ENCODE measurements at places on chromosomes 7 and 10.

DNA sequence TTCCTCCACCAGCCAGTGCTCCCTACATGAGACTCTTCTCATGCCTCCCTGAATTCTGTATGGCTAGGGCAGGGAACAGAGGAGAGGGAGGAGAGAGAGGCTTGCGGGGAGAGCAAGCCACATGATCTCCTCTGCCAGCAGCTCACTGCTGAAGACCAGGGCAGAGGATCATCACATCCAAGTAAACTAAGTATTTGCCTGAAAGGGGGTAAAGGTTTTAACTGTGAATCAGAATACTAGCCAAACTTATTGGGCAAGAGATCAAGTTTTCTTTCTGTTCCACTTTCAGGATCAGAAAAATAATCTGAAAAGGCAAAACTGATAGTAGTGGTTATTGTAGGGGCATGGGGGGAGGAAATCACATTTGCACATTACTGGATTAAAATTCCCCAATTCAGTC lies 17.8 kb upstream of the ERCC6 start:
- DNase-seq: no peak

DNA sequence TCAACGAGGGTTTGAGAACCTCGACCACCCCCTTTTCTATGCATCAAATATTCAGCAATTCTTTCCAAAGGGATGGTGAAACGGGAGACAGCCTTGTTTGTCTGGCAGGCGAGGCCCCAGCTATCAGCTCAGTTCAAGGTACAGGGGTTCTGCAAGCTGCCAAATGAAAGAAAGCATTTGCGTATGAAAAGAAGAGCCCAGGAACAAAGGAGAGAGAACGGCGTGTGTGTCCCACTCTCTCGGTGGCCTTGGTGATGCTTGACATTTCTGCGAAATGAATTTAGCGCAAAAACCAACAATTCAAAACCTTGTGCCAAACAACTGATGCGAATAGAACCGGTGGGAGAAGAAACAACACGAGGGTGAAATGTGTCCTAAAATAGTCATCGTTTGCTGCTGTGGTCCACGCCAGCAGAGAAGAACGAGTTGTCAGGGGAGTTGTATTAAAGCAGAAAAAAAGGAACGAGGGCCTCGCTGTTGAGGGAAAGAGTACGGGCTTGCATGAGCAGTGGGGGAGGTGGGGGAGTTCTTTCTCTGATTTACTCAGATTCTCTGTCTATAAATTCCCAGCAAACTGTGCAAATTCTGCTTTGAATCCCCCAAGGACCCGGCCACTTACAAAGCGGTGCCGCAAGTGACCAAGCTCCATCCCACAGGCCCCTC lies 97.7 kb downstream of the TMEM130 start:
- DNase-seq: no peak

DNA sequence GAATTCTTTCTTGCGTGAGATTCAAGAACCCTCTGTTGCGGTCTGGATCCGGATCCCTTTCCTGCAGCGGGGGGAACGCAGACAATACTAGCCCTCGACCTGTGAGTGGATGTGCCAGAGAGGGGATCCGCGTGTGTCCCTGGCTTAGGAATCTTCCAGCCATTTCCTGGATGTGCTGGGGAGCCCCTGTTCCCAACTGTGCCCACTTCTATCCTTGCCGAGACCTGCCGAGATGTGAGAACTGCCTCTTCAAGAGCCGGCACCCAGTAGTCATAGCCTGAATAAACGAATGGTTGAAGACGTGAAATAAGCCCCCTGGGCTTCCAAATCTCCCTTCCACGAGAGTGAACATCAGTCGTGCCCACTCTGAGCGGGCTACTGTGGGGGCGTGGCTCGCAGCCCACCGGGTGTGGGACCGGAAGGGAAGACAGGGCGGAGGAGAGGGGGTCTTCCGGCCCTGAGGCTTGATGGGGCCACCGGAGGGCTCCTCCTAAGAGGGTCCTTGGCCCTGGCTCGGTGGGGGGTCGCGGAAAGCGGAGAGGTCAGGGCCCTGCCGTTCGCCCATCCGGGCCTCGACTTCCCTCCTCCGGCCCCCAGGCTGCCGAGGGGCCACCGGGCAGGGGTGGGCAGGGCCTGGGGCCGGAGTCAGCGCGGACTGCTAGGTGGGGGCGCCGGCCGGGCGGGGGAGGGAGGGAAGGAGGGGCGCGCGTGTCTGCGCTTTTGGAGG lies 1.3 kb upstream of the CCDC136 start:
- no peak for DNase-seq

DNA sequence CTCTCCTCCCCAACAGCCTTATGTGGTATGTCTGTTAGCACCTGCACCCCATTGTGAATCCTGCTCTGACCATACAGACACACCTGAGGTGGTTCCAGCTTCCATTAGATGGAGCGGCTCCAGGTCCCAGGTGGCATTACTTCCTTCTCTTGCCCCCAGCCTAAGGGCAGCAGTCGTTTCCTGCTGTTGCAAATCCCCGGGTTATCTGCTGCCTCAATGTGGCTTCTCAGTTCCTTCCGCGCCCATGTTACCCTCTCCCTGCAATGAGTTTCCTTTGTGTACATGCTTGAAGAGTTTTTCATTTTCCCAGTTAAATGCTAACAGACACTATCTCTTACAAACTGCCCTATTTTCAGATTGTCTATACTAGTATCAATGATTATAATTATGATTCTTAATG lies 62.8 kb upstream of the PRKCQ start:
- no peak for DNase-seq

DNA sequence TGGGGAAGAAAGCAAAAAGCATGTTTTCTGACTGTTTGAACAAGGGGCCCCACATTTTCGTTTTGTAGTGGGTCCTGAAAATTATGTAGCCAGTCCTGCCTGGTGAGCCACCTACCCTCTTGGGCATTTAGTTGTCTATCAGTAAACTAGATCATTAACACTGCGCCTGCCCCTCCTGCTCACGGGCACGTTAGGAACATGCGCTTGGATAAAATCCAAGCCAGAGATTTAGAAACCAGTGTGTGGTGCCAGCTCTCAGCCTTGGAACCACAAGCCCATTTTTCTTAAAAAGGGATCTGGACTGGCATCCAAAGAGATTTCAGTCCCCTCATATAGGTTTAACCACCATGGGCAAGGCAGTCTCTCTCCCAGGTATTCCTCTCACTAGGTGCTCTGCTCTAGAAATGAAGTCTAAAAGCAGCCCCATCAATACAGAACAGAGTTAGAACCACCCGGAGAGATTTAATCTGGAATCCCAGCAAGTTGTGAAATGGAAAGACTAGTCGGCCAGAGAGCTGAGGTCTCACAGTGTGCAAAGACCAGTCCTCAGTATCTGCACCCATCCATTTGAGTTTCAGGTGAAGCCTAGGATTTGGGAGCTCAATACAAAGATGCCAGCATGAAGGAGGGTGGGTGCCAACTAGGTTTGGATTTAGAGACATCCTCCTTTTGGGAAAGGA lies 123.9 kb upstream of the TCF7L2 start:
- DNase-seq: no peak

DNA sequence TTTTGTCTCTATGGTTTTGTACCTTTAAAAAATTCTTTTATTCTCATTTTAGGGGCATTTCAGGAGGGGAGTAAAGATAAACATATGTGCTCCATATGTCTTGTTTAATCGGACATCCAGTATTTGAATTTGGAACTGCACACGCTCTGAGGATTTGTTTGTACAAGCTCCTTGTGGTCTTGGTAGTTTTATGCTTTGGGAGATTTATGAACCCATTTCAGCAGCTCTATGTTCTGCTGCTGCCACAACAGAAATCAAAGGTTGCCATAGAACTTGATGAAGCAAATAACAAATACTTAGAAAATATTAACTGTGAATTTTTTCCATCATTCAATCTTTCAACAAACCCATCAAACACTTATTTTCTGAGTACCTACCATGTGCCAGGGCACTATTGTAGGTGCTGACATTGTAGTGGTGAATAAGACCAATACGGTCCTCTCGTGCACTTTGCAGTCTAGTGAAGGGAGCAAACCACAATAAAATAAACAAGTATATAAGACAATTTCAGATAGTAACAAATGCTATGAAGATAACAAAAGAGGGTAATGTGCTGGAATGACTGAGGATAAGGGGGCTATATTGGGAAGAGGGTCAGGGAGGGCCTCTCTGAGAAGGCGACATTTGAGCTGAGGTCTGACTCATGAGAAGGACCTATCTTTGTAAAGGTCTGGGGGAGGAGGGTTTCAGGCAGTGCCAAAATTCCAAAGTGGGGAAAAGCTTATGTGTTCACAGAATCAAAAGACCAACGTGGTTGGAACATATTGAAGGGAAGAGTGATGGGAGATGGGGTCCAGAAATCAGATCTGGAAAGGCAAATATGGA lies 30.4 kb downstream of the MYPN start:
- no peak for DNase-seq

DNA sequence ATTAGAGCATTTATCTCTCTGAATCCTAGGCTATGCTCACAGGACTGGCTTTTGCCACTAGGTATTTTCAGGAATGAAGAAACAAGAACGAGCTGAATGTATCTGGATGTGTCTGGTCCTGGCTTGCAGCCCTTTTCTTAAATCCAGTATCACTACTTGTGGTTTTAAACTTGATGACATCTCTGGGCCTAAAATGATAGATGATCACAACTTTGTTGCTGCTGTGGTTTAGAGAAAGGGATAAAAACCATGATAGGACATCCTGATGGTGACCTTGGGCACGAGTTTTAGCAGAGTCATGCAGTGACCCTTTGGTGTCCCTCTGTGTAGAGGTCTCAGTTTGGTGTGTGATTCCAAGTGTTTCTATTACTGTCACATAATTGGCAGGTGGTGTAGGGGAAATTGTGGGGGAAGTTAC lies 31.7 kb upstream of the SEMA3C start:
- DNase-seq: no peak

All from stimulated activated CD4-positive, alpha-beta T cell treated with anti-CD3 and anti-CD28 coated beads, Interleukin-4, amount 100 ng/mL, for 24 hours (primary cell).